Stimulated activated CD4-positive, alpha-beta T cell treated with anti-CD3 and anti-CD28 coated beads, Interleukin-15, amount 100 ng/mL, for 1 hour (primary cell): ENCODE measurements at places on chromosomes 5 and 9.

- no peak for DNase-seq
Measured at GRCh38 chr9:103407260-103407659, 412.1 kb downstream of the CYLC2 start.

DNA sequence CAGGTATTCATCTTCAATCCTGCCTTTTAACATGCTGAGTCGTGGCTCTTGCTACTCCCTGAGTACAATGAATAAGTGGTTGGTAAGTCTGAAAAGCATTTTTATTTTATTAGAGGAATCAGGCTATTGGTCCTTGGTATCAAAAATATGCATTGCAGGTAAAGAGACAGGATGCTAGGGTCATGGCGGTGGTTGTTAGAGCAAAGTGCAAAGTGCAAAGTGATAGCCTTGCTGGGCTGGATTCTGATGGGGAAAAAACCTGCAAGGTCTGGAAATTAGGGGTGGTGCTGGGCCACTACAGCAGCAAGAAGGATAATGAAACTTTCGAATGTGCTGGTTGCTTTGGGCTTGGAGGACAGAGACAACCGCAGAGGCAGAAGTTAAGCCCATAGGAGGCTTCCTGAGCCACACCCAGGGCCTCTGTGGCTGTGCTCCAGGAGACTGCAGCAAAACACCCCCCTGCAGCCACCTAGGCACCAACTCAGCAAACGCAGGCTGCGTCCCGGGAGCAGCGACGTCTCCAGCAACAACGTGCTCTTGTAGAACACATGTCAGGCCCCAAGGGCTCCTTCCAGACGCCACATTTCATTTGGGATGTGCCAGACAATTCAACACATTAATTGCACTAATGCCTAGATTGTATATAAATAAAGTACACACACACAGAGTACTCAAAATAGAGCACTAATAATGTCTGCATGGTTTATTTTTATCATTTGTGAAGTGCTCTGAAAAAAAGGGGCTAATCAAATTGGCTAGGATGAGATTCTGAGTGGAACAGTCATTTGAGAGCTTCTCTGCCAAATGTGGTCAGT is 149.8 kb upstream of the RAPGEF1 start:
- DNase-seq = no peak

GRCh38 chr5:95810305-95811125 is 12.0 kb downstream of the GLRX start:
- DNase-seq = no peak

- no peak for DNase-seq
Measured at GRCh38 chr9:33331377-33331891, 41.1 kb downstream of the NFX1 start.

DNA sequence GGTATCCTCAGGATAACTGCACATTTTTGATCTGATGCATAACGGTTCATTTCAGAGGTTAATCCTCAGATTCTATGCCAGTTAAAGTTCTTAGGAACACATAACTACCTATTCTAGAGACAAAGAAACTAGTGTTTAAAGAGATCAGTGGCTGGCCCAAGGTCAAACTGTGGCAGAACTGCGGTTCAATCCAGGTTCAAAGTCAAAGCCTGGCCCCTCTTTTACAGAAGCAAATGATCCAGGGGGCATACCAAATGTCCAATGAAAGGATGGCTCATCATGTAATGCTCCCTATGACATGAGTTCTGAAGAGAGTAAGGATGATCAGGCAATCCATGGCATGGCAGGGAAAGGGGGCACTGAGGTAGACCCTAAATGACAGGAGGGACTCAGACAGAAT is 283.3 kb downstream of the SPOCK1 start:
- no peak for DNase-seq

- DNase-seq = no peak
Measured at GRCh38 chr5:95390812-95391492, at the start of gene FAM81B. FAM81B (plus strand) TSS chr5:95391366; CDS start chr5:95391390, 24 bp downstream.

DNA sequence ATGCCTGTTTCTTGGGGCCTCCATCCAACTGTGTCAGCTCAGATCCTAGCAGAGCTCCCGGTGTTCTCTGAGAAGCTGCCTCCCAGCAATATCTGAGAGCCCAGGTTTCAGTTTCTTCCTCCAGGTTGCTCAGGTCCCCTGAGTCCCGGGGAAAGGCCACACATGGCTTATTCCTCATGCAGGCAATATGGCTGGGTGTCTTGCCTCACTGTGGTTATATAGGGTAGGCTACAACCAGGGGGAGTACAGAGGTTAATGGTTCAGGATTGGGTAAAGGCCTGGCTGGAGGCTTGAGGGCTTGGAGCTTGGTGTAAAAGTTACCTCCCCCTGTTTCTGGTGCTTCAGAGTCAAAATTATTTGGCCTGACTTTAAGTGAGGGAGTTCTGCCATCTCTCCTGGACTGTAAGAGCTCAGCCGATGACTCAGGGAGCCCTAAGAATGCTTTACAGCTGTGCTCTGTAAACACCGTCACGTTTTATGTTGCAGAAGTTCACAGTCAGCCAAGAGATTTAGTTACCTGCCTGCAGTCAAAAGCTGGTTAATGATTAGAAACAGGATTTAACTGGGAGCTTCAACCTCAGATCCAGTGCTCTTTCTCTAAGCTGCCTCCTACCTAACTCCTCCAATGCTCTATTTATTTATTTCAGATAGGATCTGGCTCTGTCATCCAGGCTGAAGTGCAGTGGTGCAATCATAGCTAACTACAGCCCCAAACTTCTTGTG is 24.3 kb upstream of the UBAP2 start:
- no peak for DNase-seq

DNA sequence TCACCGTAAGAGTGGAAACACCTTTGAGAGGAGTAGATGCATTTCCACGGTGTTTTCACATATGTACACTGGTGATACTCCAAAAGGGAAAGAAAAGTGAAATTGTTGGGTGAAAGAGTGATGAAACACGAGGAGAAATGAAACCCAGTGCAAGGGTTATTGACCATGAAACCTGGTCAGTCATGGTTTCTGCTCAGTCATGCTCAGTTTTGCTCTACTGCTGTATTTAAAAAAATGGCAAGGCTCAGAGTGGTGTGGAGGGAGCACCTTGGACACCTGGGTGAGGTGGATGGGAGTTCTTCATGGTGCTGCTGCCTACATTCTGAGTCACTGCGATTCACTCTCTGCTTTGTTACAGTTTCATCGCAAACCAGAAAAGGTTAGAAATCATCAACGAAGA is 32.3 kb downstream of the NTRK2 start:
- DNase-seq = no peak

DNA sequence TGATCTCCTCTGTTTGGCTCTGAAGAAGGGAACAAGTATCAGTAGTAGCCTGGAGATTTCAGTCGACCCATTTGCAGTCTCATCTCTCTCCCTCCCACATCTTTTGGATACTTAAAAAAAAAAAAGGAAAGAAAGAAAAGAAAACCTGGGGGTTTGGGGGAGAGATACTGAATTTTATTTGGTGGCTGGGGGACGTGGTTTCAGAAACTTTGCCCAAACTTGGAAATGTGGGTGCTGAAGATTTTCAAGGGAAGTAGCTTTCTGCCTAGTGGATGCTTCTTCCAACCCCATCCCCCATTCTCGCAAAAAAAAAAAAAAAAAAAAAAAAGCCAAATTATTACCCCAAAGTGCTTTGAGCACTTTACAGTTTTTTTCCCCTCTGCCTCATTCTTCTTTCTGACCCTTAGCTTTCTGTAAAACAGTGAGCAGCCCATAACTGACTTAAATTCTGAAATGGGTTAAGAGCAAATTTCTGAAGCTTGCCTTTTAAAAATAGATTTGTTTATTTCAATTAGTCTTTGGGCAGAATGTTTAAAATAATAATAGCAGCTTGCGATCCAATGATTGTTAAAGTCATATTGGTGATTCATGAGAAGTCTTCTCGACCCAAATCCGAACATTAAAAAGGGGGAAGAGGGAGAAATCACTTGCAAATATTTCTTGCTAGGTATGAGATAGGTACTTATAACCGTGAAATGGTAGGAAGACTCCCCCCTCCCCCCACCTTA is 894 bp downstream of the FST start:
- no peak for DNase-seq

- no peak for DNase-seq
Measured at GRCh38 chr9:97319395-97319794, 11.9 kb downstream of the CCDC180 start.

DNA sequence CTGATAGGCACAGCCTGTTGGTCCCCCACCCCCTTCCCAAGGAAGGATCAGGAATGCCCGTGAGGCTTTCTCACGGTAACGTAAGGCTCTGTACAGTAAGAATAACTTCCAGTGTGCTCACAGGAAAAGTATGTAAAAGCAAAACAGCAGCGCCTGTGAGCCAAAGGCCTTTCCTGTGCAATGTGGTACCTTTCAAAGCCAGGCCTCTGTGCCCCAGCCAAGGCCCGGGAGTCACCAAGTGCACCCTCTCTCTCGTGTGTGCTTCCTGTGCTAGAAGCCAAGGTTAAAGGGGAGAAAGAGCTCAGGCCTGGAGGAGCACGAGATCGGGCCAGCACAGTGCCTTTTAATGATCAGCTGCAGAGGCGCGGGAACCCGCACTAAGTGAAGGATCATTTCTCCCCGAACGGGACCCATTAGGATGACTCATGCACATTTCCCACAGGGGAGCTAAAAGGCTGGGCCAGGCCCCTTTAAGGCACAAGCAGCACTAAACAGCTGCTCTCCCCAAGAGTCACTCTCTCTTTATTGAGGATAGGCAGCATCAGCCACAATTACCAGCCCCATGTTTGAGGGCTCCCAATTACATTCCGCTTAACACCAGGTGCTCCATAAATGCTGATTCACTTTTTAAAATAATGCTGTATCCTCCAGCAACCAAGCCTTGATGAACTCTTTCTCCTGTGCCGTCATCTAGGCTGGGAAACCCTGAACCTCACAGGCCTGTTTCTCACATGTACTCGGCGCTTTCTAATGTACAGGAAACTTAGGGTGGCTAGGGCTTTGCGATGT is 42.8 kb downstream of the SHB start:
- no peak for DNase-seq

DNA sequence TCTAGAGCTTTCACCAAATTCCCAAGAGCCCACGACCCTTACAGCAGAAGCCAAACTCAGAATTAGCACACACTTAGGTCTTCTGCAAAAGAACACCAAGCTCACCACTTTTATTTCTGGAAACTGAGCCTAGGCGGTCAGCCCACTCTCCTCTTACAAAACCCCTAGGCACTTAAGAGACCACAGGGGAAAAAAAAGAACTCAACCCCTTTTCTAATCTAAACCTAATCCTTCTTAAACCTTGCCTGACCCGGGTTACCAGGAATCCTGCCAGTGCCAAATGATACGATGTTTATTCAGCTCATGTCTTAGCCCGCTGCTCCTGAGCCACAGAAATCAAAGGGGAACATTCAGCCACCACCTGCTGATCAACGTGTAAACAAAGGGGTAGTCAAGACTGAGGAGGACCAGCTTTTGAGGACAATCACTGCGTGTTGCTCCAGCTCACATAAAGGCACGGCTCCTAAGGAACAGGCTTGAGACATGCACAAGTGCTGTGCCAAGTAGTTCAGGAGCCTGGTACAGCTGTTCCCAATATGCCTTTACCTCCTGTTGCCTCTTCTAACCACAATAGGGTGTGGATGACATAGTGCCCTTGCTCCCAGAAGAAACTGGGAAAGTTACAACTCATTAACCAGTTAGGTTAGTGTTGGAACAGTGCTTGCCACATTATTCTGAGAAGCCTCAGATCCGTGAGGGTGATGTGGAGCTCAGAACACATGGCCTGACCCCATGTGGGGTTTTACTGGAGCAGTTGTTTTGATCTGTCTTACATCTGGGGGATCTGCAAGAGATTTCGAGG is 49.3 kb downstream of the ZFAND5 start:
- no peak for DNase-seq

GRCh38 chr9:21513431-21513830 is 31.3 kb upstream of the IFNE start:
- no peak for DNase-seq

DNA sequence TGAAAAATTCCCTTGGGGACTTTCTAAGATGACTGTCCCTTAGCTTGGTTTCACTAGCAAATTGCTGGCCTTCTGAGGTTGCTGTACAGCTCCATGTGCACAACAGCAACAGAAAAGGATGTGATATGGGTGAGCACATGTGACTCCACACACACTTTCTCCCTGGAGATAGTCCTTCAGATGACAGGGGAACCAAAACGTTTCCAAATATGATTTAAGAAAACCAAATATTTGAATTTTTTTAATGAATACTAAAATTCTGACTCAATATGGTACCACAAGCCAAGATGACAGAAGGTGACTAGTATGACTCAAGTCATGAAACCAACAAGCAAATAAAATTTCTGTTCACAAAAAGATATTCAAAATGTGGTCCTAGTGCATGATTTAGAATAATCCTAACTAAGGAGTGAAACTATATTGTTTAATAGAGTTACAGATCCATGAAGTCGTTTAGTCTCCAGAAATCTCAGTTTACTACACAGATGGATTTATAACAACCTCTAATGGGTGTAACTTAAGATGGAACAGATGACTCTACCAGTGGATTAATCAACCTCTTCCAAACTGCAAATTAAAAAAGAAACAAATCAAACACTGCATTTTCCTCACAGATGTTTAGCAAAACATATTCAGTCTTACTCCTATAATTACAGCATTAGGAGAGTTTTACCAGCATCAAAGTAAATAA is 144.8 kb upstream of the PIK3R1 start:
- no peak for DNase-seq

DNA sequence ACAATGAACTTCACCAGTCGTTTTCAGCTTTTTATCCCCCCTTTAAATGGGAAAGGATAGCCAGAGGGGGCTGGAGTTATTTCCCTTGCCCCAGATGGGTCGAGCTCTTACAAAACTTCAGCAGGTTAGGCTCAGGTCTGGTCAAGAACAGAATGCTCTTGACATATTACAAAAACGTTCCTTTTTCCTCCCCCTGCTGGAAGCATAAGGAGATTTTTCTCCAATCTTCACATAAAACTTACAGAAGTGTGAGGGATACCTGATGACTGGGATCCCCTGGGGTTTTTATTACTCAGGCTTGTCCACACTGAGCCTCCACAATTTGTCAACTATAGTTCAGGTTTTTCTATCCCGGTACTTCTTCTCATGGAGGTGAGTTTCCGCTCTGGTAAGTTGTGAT is 60.8 kb downstream of the CSF2 start:
- no peak for DNase-seq

DNA sequence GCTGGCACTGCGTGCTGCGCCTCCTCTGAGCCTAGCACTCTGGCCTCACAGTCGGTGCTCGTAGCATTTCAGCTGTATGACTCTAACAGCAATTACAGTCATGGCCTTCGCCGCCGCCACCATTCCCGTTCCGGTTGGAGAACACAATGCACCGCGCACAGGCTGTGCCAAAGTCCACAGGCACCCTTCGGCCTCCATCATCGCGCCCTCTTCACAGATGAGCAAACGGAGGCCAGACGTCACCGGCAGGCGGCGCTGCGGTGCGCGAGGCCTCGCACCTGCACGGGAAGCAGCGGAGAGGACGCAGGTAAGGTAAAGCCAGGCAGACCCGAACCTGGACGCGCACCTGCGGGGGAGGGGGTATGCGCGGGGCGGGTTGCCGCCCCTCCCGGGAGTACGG is 128.9 kb downstream of the BARX1 start:
- peak; percentile 28 for DNase-seq
